NCI-H446 (cell line): ENCODE measurements at places on chromosomes 16 and 17.

- no peak for DNase-seq
These were observed 16.6 kb upstream of the NOS2 start for GRCh38 chr17:27816946-27817345.

DNA sequence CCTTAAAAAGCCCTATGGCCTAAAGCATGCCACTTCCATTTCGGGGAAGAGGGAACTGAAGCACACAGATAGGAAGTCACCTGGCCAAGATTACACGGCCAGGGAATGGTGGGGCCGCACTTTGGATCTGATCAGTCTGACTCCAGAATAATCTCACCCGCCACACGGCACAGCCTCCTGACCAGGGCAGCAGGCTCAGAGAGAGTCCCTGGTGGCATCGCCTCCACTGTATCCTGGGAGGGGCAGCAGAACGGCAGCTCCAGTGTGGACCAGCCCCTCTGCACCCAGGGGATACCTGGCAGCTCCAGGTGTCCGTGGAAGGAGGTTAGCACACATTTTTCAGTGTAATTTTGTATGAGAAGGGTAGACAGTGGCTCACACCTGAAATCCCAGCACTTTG lies 35.5 kb downstream of the VAC14 start:
- no peak for DNase-seq

DNA sequence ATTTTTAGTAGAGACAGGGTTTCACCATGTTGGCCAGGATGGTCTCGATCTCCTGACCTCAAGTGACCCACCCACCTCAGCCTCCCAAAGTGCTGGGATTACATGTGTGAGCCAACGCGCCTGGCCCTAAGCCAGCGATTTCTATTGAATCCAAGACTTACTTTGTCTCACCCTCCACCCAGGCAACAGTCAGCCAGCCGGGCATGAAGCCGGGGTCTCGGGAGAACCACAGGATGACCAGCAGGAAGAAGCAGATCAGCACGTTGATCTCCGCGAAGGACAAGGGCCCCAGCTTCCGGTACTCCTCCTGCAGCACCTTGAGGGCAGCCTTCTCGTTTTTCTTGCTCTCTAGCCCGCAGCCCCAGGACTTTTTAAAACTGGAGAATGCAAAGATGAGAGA lies 17.6 kb downstream of the SLC13A5 start:
- DNase-seq = no peak

- DNase-seq = no peak
These were observed 3.0 kb downstream of the GFOD2 start for GRCh38 chr16:67716097-67716496.

GRCh38 chr17:6670571-6670970 lies 19.0 kb downstream of the C17orf100 start:
- DNase-seq = no peak

- DNase-seq = no peak
These were observed 17.7 kb upstream of the KCTD5 start for GRCh38 chr16:2664574-2664982.

GRCh38 chr17:64574646-64575045 lies 67.9 kb downstream of the CEP95 start:
- DNase-seq = no peak

- no peak for DNase-seq
These were observed 5.2 kb upstream of the PRSS21 start for GRCh38 chr16:2811703-2812471.

- DNase-seq = no peak
These were observed 53.1 kb downstream of the CFDP1 start for GRCh38 chr16:75379911-75380847.

DNA sequence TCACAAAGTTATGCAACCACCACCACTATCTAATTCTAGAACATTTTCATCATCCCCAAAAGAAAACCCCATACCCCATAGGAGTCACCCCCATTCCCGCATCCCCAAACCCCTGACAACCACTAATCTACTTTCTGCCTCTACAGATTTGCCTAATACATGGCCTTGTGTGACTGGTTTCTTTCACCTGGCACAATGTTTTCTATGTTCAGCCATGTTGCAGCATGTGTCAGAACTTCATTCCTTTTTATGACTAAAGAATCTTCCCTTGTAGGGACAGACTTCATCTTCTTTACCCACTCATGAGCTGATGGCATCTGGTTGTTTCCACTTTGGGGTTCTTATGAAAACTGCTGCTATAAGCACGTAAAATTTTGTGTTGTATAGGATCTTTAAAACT lies 34.6 kb downstream of the CYTH1 start:
- no peak for DNase-seq

DNA sequence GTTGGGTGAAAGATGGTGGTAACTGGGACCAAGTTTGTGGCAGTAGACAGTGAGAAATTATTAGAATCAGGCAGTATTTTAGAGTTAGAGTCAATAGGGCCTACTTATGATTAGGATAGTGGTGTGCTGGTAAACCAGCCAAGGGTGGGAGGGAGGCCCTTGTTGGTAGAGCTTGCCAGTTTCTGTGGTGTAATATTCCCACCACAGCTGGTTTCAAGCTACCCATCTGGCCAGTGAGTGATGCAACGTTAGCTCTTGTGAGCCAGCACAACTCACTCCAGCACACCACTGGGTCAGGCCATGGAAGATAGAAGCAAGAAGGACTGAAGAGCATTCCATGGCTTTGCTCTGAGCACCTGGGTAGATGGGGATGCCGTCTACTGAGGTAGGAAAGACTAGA lies 34.9 kb downstream of the GNAO1 start:
- peak; percentile 5 for DNase-seq

DNA sequence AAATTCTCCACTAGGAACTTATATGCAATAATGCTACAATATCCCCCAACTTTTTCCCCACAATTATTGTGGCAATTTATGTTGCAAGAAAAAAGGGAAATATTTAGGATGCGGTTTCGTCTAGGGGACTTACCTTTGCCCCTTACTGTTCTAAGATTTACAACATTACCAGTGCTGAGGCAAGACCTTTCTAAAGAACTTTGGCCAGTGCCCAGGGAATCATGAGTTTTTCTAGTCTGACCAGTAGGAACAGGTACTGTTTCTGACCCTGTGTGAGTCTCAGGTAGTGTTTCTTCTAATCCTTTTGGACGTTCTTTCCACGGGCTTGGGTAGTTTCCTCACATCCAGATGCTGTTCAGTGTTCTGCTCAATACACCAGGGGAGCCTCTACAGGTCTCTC lies 373.7 kb downstream of the HAPSTR1 start:
- no peak for DNase-seq

DNA sequence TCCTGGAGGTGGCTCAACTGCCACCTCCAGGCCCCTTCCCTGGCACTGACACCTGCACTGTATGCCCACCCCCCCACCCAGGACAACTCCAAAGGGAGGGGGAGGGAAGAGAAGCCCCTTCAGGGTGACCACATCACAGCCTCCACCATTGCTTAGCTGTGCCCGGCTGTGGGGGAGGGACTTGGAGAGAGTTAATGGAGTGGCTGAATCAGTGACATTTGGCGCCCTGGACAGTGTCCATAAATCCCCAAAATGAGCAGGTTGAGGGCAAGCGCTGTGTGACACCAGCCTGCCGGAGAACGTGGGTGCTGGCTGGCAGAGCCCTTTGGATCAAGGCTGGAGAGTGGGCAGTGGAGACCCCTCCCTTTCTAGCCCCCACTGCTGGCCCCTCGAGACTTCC lies 883 bp downstream of the USH1G start:
- DNase-seq = no peak

DNA sequence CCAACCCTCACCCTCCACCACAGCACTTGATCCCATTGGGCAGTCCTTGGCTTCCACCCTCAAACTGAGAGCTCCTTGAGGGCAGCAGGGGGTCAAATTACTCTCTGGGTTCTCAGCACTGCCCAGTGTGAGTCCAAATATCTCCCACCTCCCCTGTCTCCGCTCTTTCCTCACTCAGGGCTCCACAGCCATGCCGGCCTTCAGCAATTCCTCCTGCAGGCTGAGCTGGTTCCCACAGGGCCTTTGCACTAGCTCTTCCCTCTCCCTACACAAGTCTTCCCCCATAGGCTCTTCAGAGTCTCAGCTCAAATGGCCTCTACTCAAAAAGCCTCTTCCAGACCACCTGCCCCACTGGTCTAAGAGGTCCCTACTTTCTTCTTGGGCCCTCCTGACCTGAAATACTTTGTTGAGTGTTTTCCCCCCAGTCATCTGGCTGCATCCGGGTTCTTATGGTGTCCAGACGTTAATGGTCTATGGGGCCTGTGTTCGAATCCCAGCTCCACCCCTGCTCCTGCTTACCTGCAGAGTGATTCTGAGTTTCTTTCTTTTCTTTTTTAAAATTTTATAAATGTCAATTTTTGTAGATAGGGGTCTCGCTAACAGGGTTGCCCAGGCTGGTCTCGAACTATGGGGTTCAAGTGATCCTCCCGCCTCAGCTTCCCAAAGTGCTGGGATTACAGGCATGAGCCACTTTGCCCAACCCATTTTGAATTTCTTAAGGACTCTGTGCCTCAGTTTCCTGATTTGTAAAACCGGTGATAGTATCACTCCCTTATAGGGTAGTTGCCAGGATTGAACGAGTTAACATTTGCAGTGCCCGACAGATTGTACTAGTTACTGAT lies 973 bp upstream of the IL4R start:
- no peak for DNase-seq

- no peak for DNase-seq
These were observed 2.8 kb downstream of the WNK4 start for GRCh38 chr17:42783062-42783790.

DNA sequence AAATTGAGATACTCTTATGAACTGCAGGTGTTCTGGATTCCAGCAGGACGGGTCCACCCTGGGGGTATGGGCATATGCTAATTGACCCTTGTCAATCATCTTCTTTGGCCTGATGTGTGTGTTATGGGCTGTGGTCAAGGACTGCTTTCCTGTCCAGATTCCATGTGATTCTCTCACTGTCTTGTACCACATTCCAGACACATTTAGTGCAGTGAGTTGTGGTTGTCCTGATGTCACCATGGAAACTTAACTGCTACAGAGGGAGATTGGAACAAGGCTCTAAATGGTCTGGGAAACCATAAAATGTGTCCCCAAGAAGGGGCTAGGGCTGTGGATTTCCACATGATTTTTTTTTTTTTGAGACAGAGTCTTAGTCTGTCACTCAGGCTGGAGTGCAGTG lies 367.4 kb downstream of the UTP18 start:
- no peak for DNase-seq

GRCh38 chr17:73568934-73569333 lies 75.3 kb downstream of the SDK2 start:
- DNase-seq = no peak

GRCh38 chr17:81573794-81574642 lies 21.9 kb upstream of the FAAP100 start:
- DNase-seq = no peak

GRCh38 chr16:64589836-64590235 lies 532.0 kb downstream of the CDH11 start:
- DNase-seq = no peak

DNA sequence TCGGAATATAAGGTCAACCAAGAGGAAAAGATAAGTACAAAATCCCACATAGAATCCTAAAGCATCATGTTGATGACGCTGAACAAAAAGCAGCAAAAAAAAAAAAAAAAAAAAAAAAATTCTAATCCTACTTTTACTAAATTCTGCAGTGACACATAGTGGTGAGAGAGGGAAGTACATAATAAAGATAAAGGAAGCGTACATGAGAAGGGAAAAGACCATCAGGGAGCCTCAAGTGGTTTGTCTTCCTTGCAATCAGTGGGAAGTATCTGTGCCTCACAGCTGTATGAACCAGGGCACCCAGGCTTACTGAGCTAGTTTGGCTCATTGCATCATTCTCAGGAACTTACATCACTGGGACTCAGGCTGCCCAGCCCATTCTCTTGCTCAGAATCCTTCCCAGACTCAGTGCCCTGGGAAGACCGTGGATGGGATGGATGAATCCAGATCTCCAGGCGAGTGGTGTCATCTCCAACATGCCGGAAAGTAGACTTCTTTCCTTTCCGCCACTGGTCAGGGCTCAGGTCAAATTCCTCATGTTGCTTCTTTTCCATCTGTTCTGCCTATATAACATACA lies 21.2 kb downstream of the SMG6 start:
- DNase-seq = peak; percentile 48

GRCh38 chr17:21815352-21816063 lies 123.2 kb downstream of the KCNJ18 start:
- DNase-seq = no peak

GRCh38 chr17:9038380-9038779 lies 17.1 kb downstream of the NTN1 start:
- no peak for DNase-seq

- no peak for DNase-seq
These were observed 30.1 kb upstream of the HAPSTR1 start for GRCh38 chr16:9061358-9061813.

DNA sequence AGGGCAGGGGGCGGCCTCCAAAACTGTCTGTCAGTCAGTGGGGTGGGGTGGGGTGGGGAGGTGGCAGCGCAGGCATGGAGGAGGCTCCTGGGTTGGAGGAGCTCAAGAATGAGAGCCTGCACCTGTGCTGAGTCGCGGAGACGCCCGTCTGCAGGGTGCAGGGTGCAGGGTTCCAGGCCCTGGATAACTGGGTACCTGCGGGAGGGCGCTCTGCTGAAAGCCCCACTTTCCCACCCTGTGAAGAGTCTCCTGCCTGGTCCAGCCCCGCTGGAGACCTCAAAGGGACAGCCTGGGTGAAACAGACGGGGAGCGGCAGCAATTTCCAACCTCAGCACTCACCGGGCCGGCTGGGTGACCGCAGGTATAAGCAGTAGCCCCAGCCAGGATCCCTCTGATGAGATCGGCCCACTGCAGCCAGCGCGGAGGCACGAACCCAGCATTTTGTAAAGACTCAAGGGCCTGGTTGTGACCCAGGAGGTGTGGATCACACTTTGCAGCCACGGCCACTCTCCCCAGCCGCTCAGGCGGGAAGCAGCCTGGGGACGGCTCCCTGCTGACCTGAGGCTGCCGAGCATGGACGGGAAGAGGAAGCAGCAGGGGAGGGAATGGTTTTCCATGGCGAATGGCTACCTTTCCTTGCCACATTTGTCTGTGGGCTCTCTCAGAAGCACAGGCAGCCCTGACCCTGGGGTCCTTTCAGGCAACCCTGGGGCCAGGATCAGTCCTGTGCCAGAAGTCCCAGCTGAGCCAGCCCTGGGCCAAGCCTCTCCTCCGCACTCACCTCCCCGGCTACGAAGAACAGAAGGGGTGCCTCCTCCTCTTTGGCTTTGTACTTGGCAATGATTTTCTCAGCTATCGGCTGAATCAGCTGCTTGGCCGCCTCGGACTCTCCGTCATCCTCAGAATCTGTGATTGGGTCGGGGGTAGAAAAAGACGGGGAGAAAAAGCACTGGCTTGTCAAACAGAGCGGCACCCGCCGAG lies 21.0 kb downstream of the MRM3 start:
- no peak for DNase-seq

DNA sequence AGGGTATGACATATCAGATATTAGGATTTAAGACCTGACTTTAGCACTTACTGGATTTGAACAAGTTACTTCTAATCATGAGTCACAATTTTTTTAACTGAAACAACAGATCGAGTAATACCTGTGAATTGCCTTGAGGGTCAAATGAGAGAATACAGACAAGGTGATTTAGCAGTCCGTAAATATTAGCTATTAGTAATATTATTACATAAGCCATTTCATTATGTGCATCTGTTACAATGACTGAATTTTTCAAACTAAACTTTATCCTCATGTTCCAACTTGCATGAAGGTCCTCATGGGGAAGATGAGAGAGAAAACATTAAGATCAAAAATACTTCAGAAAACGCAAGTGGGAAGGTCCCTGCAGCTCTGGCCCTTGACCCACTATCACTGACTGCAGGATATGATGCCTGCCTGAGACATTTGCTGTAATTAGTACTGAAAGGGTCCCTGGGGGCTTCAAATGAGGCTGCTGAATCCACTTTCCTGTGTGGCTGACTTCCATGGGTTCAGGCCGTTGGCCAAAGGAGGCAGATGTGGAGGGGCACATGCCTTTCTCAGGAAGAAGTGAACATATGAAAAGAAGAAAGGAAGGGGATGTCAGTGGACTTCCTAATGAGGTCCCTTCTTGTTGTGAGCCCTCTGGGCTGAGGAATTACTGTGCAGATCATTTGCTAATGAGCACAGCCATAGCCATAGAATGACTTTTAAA lies 441.7 kb downstream of the CDH11 start:
- DNase-seq = no peak
